Mucosa of descending colon (tissue), 3 donors: ENCODE measurements at places on chromosomes 6 and 20.

DNA sequence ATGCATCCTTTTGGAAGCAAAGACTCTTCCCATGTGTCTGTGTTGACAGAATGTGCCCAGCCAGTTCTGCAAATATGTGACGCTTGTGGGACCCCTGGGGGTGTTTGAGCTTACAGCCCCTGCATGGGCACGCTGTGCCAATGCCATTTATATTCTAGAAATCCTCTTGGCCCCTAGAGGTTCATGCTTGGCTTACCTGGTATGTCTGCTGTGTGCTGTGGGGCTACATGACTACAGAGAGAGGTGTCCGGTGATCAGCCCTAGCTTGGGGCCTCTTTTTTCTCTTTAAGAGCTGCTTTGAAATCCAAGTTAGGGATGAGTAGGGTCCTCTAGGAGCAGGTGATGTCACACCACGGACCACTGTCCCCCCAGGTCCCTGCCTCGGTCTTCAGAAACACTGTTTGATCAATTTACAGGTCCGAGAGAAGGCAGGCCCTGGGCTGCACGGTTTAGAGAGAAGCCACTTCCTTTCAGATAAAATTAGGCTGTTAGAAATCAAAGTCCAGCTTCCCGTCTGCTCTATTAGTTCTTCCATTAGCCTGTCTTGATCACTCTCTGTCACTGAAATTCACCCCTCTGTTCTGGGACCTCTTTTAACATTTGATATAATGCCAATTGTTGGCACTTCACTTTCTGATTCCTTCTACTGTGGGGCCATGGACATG lies 26.5 kb downstream of the BCAS4 start:
- DNase-seq = no peak

DNA sequence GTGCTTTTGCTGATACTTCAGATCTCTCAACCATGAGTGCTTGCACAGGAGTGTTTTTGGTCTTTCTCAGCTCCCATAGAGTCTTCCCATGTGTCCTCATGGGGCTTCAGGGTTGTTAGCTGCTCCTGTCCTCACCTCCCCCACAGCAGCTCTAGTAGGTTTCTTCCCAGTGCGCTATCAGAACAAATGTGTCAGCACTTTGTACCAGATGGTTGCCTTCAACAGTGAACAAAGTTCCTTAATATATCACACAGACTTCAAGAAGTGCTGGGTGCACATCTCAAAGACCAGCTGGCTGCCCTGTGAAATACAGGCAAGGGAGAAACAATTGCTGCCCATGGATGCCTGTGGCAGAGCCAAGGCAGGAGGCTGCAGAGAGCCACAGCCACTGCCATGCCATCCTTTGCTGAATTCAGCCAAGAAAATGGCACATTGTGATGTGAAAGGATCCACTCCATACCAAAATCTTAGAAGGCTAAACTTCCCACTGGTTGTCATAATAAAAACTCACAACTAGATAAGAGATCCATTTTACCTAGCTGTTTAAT lies 471.3 kb downstream of the C6orf118 start:
- no peak for DNase-seq

GRCh38 chr20:4666001-4666479 lies 55.7 kb upstream of the PRND start:
- DNase-seq = no peak

DNA sequence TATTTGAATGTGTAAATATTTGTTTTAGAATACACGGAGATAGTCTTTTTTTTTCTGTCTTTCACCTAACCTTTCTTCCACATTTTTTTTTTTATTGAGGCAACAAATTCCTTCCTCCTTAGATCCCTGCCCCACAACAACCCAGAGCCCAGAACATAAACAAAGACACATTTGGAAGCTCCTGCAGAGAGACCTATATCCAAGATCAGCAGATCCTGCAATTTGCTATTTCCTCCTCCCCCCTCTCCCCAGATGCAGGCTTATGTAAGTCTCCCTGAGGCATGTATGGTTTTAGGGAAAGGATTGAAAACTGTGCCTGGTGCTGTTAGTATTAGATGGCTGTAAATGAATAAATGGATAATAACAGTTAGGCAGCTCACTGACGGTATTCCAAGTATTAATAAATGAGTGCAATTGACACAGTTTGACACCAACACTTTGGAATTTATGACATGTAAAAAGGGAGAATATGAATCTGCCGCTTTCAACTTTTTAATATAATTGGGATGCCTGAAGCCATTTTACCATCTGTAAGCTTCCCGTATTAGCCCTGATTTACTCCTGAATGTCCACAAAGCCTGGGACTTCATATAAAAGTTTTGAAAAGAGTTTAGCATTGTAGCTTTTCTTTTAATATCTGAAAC lies 608.3 kb upstream of the CITED2 start:
- DNase-seq = no peak

DNA sequence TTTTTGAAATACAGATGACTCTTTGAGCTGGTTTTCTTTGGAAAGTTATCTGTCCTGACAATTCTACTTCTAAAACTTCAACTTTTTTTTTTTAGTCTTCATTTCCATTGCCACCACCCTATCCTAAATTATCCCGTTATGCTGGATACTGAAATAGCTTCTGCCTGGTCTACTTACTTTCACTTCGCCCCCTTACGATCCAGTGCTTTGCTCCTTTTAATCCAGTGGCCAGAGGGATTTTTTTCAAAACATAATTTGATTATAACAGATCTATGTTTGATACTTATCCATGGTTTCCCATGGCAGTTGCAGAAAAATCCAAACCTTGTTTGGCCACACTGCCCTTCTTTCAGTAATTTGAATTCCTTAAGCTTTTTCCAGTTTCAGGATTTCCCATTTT lies 27.4 kb downstream of the ASXL1 start:
- DNase-seq = no peak

GRCh38 chr6:111884068-111884467 lies 10.8 kb upstream of the FYN start:
- no peak for DNase-seq

GRCh38 chr6:81799323-81799722 lies 46.8 kb upstream of the TENT5A start:
- DNase-seq = no peak

- DNase-seq = no peak
Observed at GRCh38 chr20:17916433-17916891, 52.1 kb downstream of the SNX5 start.

- DNase-seq = peak; percentile 51
Observed at GRCh38 chr6:125363039-125363823, 61.5 kb upstream of the HDDC2 start.

DNA sequence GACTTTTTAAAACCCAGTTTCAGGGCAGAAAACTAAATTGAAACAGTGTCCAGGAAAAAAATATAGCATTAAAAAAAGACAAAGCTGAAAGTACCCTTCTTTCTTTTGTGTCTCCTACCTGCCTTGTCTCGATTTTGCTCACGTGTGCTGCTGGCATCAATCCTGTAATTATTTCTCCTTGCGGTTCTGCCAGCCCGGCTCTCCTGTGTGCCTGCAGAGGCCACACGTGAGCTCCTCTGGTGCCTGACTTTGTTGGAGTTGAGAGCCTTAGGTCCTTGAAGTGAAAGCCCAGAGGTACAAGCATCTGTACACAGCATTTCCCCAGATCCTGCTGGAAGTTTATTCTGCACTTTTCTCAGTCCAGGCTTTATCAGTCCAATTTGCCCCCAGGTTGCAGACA lies 36.5 kb downstream of the GHRH start:
- DNase-seq = no peak

- no peak for DNase-seq
Observed at GRCh38 chr6:151096691-151097606, 142.8 kb upstream of the AKAP12 start.

GRCh38 chr6:143465546-143465945 lies 14.9 kb downstream of the PEX3 start:
- DNase-seq = no peak

GRCh38 chr6:116373940-116374339 lies 3.2 kb downstream of the DSE start:
- DNase-seq = no peak

- DNase-seq = no peak
Observed at GRCh38 chr20:33647603-33648395, 14.3 kb upstream of the C20orf144 start.

DNA sequence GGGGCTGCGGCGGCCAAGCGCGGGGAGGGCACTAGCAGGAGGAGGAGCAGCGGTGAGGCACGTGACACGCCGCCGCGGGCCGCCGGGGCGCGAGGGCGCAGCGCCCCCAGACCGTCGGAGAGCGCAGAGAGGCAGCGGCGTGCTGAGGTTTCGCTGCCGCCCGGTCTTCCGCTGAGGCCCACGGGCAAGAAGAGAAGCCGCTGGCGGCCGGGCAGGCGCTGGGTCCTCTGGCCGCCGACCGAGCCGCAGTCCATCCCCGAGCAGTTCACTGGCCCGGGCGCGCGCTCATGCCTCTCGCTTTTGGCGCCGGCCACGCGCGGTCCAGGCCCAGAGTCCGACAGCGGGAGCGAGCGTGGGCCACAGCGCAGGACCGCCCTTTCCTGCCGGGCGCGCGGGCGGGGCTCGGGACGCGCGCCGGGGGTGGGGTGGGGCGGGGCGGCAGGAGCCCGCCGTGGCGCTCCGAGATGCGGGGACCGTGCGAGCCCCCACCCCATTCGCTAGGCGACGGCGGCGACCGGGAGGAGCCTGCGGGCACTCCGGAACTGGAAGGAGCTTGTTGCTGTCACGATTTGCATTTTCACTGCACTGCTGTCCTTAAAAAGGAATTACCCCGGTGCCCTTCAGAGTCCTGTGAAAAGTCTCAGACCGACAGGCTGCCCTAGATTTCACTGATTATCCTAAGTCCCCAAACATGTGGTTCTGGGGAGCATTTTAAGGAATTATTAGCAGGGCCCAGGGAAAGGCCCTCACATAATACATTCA lies at the start of gene MCUR1:
Gene MCUR1, minus strand, starts transcription at position 382 of the 762 bp plus-strand sequence. Its CDS starts 128 bp downstream, at position 254.
- DNase-seq = peak; percentile 93

- no peak for DNase-seq
Observed at GRCh38 chr6:66926060-66926459, 1219.0 kb upstream of the EYS start.

DNA sequence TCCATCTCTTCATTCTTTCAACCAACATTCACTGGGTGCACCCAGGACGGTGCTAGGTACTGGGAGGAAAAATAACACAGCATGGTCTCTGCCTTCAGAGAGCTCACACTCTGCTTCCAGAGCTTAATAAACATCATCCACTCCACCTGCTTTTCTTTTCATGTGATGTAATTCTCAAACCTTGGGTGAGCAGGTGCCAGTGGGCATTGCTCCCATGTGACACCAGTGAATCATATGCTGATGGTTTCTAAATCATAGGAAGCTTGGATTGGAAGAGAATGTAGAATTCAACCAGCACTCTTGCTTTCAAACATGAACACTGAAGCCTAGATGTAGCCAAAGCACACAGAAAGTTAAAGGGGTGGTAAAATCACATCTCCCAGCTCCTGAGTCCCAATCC lies 189.8 kb downstream of the FOXA2 start:
- DNase-seq = no peak

GRCh38 chr20:17835240-17835933 lies 133.2 kb downstream of the SNX5 start:
- DNase-seq = no peak

DNA sequence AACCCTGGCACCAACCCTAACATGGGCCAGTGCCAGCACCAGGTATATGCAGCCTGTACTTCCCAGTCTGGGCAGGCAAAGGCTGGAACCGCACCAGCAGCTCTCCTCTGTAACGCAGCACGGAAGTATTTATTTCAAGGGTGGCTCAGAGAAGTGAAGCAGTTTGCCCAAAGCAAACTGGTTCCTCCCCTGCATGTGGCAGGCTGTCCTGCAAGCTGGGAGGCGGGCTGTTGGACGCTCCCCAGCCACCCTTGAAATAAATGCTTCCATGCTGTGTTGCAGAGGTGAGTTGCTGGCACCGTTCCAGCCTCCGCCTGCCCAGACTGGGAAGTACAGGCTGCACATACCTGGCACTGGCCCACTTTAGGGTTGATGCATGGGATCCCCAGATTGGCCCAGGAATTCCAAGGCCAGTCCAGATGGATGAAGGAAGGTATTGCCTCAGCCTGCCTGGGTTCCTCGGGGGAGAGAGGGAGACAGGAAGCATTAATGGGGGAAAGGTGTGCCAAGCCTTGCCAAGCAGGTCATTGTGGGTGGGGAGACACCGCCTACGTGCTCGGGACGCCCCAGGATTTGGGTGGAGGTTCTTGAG lies 49.8 kb downstream of the PPARD start:
- peak; percentile 93 for DNase-seq

DNA sequence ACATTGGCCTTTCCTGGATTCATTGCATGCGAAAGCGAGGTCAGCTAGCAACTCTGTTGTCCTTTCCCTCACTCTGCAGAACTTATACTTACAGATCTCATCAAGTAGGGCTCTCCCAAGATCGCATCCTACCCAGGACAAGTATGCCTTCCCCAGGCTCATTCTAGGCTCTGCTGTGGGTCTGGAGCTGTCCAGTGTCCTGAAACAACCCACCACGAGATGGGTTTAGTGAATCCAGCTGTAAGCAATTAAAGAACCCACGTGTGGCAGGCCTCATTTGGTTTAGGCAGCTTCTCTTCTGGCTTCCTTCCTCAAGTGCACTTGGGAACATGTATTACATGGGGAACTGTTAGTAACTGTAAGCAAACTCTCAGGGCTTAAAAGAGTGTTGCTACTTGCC lies 406.5 kb upstream of the CHD6 start:
- DNase-seq = no peak

GRCh38 chr20:39880890-39881289 lies 808.1 kb downstream of the MAFB start:
- DNase-seq = no peak

DNA sequence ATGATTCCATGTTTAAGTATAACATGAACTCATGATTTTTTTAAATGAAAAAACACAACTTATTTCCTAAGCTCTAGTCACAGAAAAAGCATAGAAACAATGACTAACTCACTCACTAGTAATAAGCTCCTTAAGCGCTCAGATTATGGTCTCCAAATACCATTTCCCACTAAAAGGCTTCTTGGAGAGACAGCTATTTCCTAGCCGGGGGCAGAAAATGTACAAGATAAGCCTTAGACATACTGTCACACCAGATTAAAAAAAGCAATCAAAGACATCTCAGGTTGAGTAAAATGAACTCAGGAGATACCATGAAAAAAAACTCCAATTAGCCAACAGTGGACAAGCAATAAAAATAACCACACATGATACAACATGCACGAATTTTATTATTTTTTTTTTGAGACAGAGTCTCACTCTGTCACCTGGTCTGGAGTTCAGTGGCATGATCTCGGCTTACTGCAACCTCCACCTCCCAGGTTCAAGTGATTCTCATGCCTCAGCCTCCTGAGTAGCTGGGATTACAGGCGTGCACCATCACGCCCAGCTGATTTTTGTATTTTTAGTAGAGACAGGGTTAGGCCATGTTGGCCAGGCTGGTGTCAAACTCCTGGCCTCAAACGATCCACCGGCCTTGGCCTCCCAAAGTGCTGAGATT lies 14.9 kb downstream of the SRPK1 start:
- DNase-seq = no peak
